ENCODE measurements at places on chromosomes 7 and 10. TPM values are rescaled to one million over a fixed set of nuclear protein-coding genes. Genes with fewer than 3 reads are reported as not detected.

CTAGE15 gene
- polyA plus RNA-seq = not detected

CHAT gene
- not detected for polyA plus RNA-seq

EVX1 gene
- not detected for polyA plus RNA-seq

TBX20 gene
- 5.4 TPM for polyA plus RNA-seq

TAS2R16 gene
- not detected for polyA plus RNA-seq

GDI2 gene
- polyA plus RNA-seq = 21.8 TPM

NEUROD6 gene
- polyA plus RNA-seq = not detected

SNX8 gene
- 19.7 TPM for polyA plus RNA-seq

ANKRD22 gene
- polyA plus RNA-seq = not detected

HYAL4 gene
- polyA plus RNA-seq = not detected

All from heart right ventricle (tissue), 16 donors.